ENCODE measurements at places on chromosomes 3 and 15. TPM values are rescaled to one million over a fixed set of nuclear protein-coding genes. Genes with fewer than 3 reads are reported as not detected.

DNA sequence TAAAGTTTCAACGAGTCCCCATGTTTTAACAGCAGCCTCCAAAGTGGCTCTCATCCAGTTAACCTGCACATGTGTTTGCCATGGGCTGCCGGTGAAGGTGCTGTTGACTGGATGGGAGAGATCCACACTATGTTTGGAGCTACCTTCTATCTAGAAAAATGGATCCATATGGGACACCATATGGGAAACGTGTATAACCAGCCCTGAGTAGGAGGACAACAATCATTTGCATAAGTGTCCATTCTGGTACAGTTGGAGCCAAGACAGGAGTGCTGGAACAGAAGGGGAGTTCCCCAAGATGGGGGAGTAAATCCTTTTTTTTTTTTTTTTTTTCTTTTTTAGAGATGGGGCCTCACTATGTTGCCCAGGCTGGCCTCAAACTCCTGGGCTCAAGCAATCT is 36.6 kb downstream of the MKRN2 start:
- H3K4me1 ChIP-seq: no peaks in the 10 kb centered on the region
- H3K4me3 ChIP-seq: no peak overlapping the region
- no peak overlapping the region for H3K27ac ChIP-seq
- no peak for DNase-seq
- peaks cover 76% of the 10 kb centered on the region for H3K36me3 ChIP-seq

GRCh38 chr3:9452417-9452816 is 55.0 kb downstream of the SETD5 start:
- H3K4me3 ChIP-seq: no peak overlapping the region
- peaks cover 72% of the 10 kb centered on the region for H3K36me3 ChIP-seq
- no peak overlapping the region for H3K27ac ChIP-seq
- no peak for DNase-seq
- H3K4me1 ChIP-seq: no peaks in the 10 kb centered on the region

DNA sequence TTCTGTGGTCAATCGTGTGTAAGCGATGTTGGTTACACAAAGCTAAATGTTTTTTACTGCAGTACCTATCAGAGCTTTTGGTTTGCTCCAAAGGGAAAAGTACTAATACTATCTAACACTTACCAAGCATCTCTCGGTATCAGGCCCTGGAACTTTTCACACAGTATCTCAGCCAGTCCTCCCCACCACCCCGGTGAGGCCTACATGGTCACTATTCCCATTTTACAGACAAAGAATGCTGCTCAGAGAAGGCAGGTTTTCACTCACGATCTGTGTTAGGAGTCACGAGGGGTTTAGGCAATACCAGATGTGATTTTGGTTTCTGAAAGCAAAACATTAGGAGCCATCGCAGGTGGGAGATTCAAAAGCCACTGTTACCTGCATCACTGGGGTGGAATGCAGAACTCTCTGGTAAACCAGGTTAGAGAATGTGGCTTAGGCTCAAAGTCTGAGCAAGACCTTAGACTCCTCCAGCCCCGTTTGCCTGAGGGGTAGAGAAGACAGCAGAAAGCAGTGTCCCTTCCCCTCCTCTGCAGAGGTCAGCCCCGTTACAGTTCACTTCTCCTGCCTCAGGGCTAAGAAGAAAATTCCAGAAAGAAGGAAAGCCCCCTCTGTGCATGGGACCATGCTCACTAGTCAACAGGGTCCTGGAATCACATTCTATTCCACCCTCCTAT is 57.2 kb downstream of the XXYLT1 start:
- DNase-seq: no peak
- H3K27me3 ChIP-seq: no peaks in the 10 kb centered on the region
- no peak overlapping the region for H3K4me3 ChIP-seq
- peaks cover 11% of the 10 kb centered on the region for H3K4me1 ChIP-seq
- no peaks in the 10 kb centered on the region for H3K36me3 ChIP-seq

DNA sequence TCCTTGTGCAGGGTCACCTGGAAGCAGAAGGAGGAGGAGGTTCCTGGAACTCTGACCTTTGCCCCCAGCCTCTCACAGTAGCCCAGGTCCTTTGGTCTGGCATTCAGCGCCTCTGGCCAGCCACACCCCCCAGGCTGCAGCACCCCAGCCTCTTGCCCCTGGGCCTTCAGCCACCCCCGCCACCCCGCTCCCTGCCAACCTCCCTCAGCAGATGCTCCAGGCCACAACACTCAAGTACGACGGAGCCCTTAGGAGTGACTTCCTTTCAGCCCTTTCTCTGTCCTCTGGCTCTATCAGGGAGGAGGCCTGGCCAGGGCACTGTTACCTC is 45.2 kb downstream of the GRIP2 start:
- no peak overlapping the region for H3K4me3 ChIP-seq
- no peaks in the 10 kb centered on the region for H3K27me3 ChIP-seq
- H3K27ac ChIP-seq: no peak overlapping the region
- H3K36me3 ChIP-seq: peaks cover 3% of the 10 kb centered on the region
- no peak for DNase-seq

DNA sequence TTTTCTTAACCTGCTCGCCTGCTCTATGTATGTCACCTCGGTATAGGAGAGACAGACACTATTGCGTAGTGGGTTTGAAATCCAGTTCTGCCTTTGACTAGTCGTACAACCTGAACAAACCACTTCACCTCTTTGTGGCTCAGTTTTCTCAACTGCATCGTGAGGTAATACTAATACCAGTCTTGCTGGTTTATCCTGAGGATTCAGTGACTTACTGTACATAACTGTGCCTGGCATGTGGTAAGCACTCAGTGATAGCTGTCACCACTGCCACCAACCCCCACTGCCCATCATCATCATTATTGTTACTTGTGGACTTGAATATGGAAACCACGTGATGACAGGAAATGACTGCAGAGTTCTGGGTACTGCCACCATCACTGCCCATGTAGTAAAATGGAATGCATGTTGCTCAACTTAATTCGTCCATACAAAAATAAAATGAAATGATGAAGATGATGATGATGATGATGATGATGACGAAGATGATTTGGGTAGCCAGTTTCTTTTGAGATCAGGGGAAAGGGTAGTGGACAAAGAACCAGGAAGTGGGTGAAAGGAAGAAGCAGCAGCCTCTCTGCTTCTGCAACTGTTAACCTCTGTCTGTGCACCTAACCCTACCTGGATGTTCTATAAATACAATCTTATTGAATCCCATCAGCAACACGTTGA is 228.1 kb downstream of the FEZF2 start:
- no peaks in the 10 kb centered on the region for H3K27me3 ChIP-seq
- H3K4me3 ChIP-seq: no peak overlapping the region
- no peak for DNase-seq
- no peaks in the 10 kb centered on the region for H3K36me3 ChIP-seq

GRCh38 chr3:187062526-187063177 is 76.6 kb downstream of the RPL39L start:
- H3K4me3 ChIP-seq: no peak overlapping the region
- DNase-seq: no peak
- H3K4me1 ChIP-seq: peaks cover 5% of the 10 kb centered on the region
- no peaks in the 10 kb centered on the region for H3K27me3 ChIP-seq

DNA sequence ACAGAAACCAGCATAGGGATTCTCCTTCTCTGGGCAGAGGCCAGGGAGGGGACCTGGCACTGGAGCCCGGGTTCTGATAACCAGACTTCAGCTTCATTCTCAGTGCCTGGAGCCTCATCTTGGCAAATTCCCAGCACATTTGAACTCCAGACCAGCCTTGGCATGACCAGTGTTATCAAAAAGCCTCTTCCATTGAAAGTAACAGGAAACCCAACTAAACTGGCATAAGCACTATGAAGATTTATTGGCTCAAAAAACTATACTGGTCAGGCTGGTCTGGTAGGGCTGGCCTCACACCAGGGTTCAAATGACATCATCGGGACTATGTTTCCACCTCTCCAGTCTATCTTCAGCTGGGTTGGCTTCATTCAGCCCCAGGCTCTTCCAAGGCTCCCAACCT is 48.1 kb upstream of the THUMPD3 start:
- no peaks in the 10 kb centered on the region for H3K27me3 ChIP-seq
- no peaks in the 10 kb centered on the region for H3K36me3 ChIP-seq
- H3K4me1 ChIP-seq: peaks cover 15% of the 10 kb centered on the region
- DNase-seq: no peak
- no peak overlapping the region for H3K27ac ChIP-seq
- H3K4me3 ChIP-seq: no peak overlapping the region

- no peak overlapping the region for H3K4me3 ChIP-seq
- H3K4me1 ChIP-seq: no peaks in the 10 kb centered on the region
- no peak overlapping the region for H3K27ac ChIP-seq
- H3K27me3 ChIP-seq: no peaks in the 10 kb centered on the region
- no peak for DNase-seq
These were observed 157.8 kb upstream of the ROPN1 start for GRCh38 chr3:124149771-124150170.

- H3K27ac ChIP-seq: no peak overlapping the region
- no peak overlapping the region for H3K4me3 ChIP-seq
- no peaks in the 10 kb centered on the region for H3K4me1 ChIP-seq
- no peak for DNase-seq
These were observed 7.9 kb upstream of the ANO10 start for GRCh38 chr3:43629741-43630140.

- no peaks in the 10 kb centered on the region for H3K4me1 ChIP-seq
- no peaks in the 10 kb centered on the region for H3K27me3 ChIP-seq
- no peaks in the 10 kb centered on the region for H3K36me3 ChIP-seq
These were observed 40.1 kb upstream of the PDCD6IP start for GRCh38 chr3:33758281-33758680.

- no peak overlapping the region for H3K4me3 ChIP-seq
- H3K4me1 ChIP-seq: no peaks in the 10 kb centered on the region
- no peak for DNase-seq
These were observed 99.3 kb downstream of the WNT7A start for GRCh38 chr3:13780432-13781176.

- no peak for DNase-seq
- H3K4me1 ChIP-seq: no peaks in the 10 kb centered on the region
- H3K27ac ChIP-seq: no peak overlapping the region
- H3K4me3 ChIP-seq: no peak overlapping the region
- no peaks in the 10 kb centered on the region for H3K36me3 ChIP-seq
These were observed 64.9 kb downstream of the CDIN1 start for GRCh38 chr15:36644191-36644896.

- H3K36me3 ChIP-seq: no peaks in the 10 kb centered on the region
- H3K27ac ChIP-seq: no peak overlapping the region
- no peak for DNase-seq
- no peak overlapping the region for H3K4me3 ChIP-seq
These were observed 46.5 kb upstream of the SMAD6 start for GRCh38 chr15:66655511-66655910.

GRCh38 chr3:43478118-43478785 is 143.6 kb downstream of the ANO10 start:
- H3K27ac ChIP-seq: no peak overlapping the region
- no peaks in the 10 kb centered on the region for H3K27me3 ChIP-seq
- no peaks in the 10 kb centered on the region for H3K4me1 ChIP-seq
- no peak overlapping the region for H3K4me3 ChIP-seq

DNA sequence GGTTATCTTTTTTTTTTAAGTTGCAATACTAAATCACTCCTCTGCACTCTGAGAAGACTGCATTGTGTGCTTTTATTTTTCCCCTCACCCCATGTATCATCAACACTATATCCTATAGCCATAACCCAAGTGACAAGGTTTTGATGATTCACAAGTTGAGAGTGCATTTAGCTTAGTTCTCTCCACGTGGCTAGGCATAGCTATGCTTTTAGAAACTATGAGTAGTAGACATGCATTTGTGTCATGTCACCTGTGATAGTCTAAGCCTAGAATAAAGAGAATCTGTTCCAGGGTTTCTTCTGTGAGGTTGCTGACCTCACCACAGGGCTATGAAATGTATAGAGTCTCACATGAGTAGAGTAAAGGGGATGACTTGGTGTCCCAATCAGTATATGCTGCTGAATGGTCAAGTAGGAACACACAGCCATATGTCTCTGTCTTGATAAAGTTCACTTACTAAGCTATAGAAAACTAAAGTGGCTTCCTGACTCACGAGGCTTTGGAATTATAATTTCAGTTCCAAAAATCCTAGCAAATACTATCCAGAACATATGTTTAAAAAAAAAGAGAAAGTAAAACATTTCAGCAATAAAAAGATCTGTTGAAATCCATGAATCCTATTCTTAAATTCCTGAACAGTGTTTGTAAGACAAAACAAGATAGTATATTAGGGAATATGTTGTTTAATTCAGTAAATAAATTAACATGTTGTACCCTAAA is 206.3 kb downstream of the LSAMP start:
- no peaks in the 10 kb centered on the region for H3K27me3 ChIP-seq
- no peak overlapping the region for H3K4me3 ChIP-seq
- H3K36me3 ChIP-seq: no peaks in the 10 kb centered on the region
- no peak for DNase-seq

GRCh38 chr15:59245559-59245958 is 38.9 kb downstream of the LDHAL6B start:
- DNase-seq: no peak
- no peaks in the 10 kb centered on the region for H3K27me3 ChIP-seq
- H3K36me3 ChIP-seq: peaks cover 25% of the 10 kb centered on the region
- H3K4me1 ChIP-seq: peaks cover 16% of the 10 kb centered on the region

GRCh38 chr3:160150066-160150465 is 75.2 kb upstream of the C3orf80 start:
- no peak overlapping the region for H3K4me3 ChIP-seq
- H3K36me3 ChIP-seq: no peaks in the 10 kb centered on the region
- no peaks in the 10 kb centered on the region for H3K4me1 ChIP-seq
- peaks cover 2% of the 10 kb centered on the region for H3K27me3 ChIP-seq

DNA sequence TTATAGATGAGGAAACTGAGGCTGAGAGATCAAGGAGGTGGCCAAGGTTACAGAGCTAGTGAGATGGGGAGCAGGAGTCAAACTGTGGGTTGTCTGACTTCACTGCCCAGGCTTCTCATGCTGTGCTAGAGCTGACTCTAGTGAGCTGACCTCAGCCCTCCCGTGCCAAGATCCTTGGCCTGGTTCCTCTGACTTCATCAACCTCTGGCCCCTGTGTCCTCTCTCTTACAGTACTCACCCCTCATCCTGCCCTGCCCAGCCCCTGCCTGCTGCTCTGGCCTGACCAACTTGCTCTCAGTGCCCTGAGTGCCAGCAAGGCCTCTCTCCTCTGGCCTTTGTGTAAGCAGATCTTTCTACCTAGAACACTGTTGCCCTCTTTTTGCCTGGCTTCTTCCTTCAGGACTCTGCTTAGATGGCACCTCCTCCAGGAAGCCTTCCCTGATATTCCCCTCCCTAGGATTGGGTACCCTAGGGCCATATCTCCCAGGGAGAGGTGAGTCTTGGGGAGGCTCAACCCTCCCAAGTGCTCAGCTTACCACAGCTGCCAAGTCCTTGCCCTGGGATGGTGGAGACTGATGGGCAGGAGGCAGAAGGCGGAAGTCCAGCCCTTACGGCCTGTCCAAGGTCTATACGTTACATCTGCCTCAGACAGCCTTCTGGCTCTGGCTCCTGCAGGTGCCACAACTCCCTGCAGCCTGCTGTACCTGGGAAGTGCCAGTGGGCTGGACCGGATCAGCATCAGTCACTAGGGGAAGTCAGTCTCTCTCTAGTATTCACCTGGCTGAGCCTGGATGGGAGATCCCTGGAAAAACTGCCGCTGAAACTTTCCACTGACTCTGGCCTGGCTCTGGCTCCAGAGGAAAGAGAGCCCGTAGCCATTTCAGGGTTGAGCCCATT is 36.3 kb upstream of the FAM107A start:
- no peaks in the 10 kb centered on the region for H3K4me1 ChIP-seq
- no peaks in the 10 kb centered on the region for H3K27me3 ChIP-seq
- no peak overlapping the region for H3K4me3 ChIP-seq
- no peaks in the 10 kb centered on the region for H3K36me3 ChIP-seq
- no peak for DNase-seq

FAM107A gene
- polyA plus RNA-seq: 1.3 TPM

IL17RD gene
- polyA plus RNA-seq: 5.0 TPM

CFAP44 gene
- 11.9 TPM for polyA plus RNA-seq

SLC35G2 gene
- 3.4 TPM for polyA plus RNA-seq

MYL3 gene
- polyA plus RNA-seq: 6.7 TPM

RHCG gene
- polyA plus RNA-seq: 0.12 TPM

CKMT1A gene
- 13.0 TPM for polyA plus RNA-seq

UCN2 gene
- polyA plus RNA-seq: 0.87 TPM

PODXL2 gene
- 10.9 TPM for polyA plus RNA-seq

TGM4 gene
- 0.04 TPM for polyA plus RNA-seq

PRR23E gene
- not detected for polyA plus RNA-seq

CA12 gene
- polyA plus RNA-seq: 1.0 TPM

CNOT10 gene
- 37.5 TPM for polyA plus RNA-seq
